Myocyte (in vitro differentiated cells): ENCODE measurements at places on chromosomes 6 and 20. TPM values are rescaled to one million over a fixed set of nuclear protein-coding genes. Genes with fewer than 3 reads are reported as not detected.

DNA sequence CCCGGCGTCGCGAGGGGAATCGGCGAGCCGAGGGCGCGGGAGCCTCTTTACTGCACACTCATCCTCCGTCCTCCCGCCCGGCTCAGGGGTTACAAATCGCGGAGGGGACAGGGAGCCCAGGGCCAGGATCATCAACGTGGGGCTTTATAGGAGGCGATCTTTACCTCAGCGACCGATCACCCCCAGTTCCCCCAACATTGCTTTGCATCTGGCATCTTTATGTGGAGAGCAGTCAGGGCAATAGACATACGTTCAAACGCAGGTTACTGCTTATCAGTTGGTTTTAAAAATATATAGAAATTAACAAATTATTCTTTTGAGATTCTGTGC is 634 bp downstream of the HSF2 start:
- DNase-seq = no peak

GRCh38 chr6:6492675-6493074 is 95.8 kb upstream of the LY86 start:
- DNase-seq = no peak

ARFGEF3 gene
- 0.03 and 0.05 TPM in 2 replicates for total RNA-seq

GRCh38 chr6:148700741-148701311 is 46.0 kb upstream of the UST start:
- peak; percentile 11 for DNase-seq

- no peak for DNase-seq
These were observed 5.7 kb upstream of the NHSL1 start for GRCh38 chr6:138504764-138505689.

GRCh38 chr20:60052322-60052721 is 94.1 kb downstream of the CDH26 start:
- DNase-seq = no peak

DNA sequence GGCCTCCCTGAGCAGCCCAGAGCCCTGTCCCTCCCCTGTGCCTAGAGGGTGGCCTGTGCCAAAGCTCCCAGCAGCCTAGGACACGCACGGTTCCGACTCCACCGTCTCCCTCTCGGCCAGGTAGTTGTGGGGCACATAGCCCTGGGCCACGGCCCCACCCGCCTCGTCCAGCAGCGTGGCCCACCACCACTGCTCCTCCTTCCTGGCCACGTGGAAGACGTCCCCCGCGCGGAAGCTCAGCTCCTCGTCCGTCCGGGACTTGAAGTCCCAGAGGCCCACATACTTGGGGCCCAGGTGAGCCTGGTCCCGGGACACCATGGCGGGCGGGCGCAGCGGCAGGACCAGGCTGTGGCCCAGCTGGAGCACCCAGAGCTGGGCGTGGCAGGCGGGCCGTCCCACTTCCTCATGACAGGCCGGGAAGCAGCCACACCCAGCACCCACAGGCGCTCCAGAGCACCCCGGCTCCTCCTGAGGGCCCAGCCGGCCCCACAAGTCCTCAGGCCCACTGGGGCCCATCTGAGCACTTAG is at the start of gene PTK6:
TSS of gene PTK6 (minus strand) at position 380 of the 528 bp plus-strand sequence. CDS start at position 318, 62 bp downstream.
- no peak for DNase-seq

RFX6 gene
- not detected in 2 replicates for total RNA-seq

ZNF76 gene
- 15.7 and 22.1 TPM in 2 replicates for total RNA-seq

GRCh38 chr6:134640229-134640628 is 309.7 kb downstream of the ALDH8A1 start:
- peak; percentile 89 for DNase-seq

CD24 gene
- total RNA-seq = 337 and 1,204 TPM in 2 replicates

DNA sequence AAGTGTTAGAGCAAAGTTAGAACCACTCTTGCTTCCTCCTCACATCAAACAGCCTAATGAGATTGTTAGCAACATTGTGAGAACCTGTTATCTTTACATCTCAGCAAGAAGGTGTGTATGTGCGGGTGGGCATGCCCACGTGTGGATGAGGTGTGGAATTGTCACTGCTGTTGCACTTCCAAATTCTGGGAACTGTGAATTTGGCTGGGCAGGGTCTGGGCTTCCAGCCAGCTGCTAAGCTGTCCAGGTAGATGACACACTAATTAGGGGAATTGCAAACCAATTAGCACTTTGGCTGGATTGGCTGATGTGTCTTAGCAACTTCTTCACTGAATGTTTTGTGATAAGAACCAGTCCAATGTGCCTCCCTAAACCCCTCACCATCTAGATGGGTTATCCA is 848.2 kb downstream of the DHX35 start:
- DNase-seq = no peak

DNA sequence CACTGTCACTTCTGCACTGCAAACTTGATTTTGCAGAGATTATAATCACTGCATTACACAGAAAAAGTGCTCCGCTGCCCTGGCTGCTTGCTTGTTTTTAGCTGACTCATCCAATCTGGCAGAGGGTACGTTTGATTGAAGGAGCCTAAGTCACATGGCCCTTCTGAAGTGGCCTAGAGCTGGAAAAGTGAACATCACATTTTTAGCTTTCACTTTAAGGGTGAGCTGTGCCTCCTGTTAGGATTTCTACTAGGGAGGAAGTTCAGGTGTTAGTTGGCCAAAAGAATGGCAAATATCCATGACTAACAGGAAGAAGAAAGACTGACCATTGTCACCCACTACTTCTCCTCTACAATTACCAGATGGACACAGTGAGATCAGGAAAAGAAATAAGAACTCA is 889.1 kb upstream of the MAP3K7 start:
- DNase-seq = peak; percentile 18

DNA sequence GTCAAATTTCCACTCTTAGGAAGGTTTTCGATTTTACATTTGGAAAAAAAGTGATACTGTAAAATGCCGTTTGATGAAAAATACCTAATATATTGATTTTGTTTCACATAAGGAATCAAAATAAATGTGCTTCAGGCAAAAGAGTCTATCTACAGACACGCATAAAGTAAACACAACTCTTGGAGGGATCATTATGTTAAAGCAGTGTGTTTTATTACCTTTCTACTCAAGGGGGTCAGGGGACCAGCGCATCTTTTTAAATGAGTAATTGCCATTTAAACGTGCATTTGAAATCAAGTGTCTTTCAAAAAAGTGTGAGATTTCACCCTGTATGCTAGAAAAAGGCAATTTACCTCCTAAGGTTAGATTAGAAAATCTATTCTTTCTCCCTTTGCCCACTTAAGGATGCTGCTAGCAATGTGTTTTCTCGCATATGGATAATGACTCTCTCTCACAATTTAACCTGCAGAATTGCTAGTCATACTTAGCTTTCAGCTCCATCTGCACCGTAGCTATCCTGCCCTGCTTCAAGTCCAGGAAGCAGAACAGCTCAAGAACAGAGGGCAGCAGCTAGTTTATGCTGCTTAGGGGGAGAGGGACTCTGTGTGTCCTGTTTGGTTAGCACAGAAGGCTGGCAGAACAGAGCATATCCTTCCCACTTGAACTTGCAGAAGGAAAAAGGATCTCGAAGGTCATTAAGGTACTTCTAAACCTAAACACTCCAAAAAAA is 35.0 kb downstream of the NKAIN2 start:
- DNase-seq = no peak

- peak; percentile 78 for DNase-seq
These were observed 66.6 kb downstream of the TNFAIP3 start for GRCh38 chr6:137933696-137934095.

TBCC gene
- 44.3 and 45.2 TPM in 2 replicates for total RNA-seq

DNA sequence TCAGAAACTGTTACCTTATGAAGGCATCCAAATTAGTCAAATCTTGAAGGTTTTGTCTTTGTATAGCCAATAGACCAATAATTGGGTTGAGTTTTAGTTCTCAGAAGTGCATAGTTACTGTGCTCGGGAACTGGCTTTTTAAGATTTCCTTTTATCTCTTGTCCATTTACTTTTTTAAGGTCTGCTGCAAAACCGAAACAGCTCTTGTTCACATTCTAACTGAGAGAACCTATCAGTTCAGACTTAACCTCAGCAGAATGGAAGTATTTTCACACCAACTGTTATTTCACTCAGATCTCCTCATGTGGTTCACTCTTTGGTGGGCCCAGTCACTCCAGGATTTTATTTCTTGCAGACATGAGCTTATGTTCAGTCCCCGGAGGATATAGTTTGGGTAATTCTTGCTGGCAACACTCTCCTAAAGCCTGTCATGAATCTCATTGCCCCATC is 55.5 kb downstream of the TPBG start:
- peak; percentile 3 for DNase-seq
